ENCODE measurements at places on chromosomes 11 and 22. TPM values are rescaled to one million over a fixed set of nuclear protein-coding genes. Genes with fewer than 3 reads are reported as not detected.

DNA sequence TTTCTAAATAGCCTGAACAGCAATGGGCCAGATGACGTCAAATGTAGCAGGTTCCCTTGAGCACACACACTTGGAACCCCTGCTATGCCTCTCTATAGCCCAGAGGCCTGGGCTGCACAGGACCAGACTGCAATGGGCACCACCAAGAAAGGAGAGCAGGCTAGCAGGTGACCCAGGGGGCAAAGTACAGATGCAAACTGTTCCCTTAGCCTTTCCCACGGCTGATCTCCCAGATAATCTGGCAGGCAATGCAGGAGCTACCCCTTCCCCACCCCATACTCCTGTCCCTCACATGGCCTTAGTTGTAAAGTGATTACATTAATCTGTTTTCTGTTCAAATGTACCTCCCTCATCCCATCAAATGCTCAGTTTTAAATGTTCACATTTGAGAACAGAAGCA lies 41.3 kb downstream of the SMCO4 start:
- H3K4me1 ChIP-seq: no peaks in the 10 kb centered on the region
- H3K4me3 ChIP-seq: no peak overlapping the region
- H3K27ac ChIP-seq: no peak overlapping the region
- no peaks in the 10 kb centered on the region for H3K27me3 ChIP-seq
- no peaks in the 10 kb centered on the region for H3K36me3 ChIP-seq

DNA sequence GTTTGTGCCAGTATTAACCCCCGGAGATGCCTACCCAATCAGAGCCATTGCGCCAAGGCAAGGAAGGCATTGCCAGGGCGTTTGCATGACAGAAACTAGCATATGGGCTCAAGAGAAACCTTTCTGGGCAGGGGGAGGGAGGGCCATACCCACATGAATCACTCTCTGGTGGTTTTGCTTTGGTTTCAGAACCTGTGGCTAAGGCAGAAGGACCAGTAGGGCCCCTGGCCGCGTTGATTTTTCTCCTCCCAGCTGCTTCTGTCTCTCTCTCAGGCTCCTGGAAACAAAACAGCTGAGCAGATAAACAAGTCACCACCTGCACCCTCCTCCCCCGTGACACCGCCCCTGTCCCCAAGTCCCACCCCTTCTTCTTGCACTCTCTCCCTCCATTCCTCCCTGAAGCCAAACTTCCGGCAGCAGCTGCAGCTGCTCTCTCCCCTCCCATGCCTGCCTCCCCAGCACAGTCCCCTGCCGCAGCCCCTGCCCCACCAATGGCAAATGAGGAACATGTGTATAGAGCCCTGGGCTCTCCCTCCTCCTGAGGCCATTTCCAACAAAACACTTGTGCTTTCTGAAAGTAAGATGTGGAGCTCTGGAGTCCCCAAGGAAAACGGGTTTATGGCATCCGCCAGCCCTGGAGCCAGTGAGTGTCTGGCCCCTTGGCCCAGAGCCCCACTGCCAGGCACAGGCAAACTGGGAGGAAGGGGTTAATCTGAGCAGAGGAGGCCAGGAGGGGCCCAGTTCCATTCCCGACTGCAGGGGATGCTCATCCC lies 39.0 kb upstream of the ADA2 start:
- no peaks in the 10 kb centered on the region for H3K36me3 ChIP-seq
- H3K27me3 ChIP-seq: no peaks in the 10 kb centered on the region
- peaks cover 32% of the 10 kb centered on the region for H3K4me1 ChIP-seq
- DNase-seq: peak; percentile 88

Gene DEFB131B
- total RNA-seq: not detected

GRCh38 chr22:44464000-44464399 lies 34.0 kb downstream of the RTL6 start:
- DNase-seq: no peak
- no peak overlapping the region for H3K4me3 ChIP-seq
- peaks cover 3% of the 10 kb centered on the region for H3K4me1 ChIP-seq
- H3K27me3 ChIP-seq: no peaks in the 10 kb centered on the region
- H3K36me3 ChIP-seq: no peaks in the 10 kb centered on the region

- peaks cover 82% of the 10 kb centered on the region for H3K36me3 ChIP-seq
- DNase-seq: no peak
- no peaks in the 10 kb centered on the region for H3K27me3 ChIP-seq
- H3K4me3 ChIP-seq: no peak within 1 kb of the TSS
These were observed at the start of gene PTPRCAP for GRCh38 chr11:67437082-67437808. TSS of gene PTPRCAP (minus strand) at chr11:67437682. CDS start at chr11:67437619, 63 bp downstream.

GRCh38 chr11:44955015-44955738 lies 4.5 kb upstream of the TP53I11 start:
- H3K4me1 ChIP-seq: no peaks in the 10 kb centered on the region
- H3K4me3 ChIP-seq: no peak overlapping the region
- H3K27ac ChIP-seq: no peak overlapping the region
- peaks cover 9% of the 10 kb centered on the region for H3K27me3 ChIP-seq
- peak; percentile 73 for DNase-seq
- H3K36me3 ChIP-seq: no peaks in the 10 kb centered on the region

- no peak overlapping the region for H3K27ac ChIP-seq
- H3K4me3 ChIP-seq: no peak overlapping the region
- no peaks in the 10 kb centered on the region for H3K27me3 ChIP-seq
- no peaks in the 10 kb centered on the region for H3K4me1 ChIP-seq
- no peak for DNase-seq
These were observed 102.1 kb downstream of the RPS6KA4 start for GRCh38 chr11:64461081-64461480.

Gene RIN1
- total RNA-seq: 5.7 TPM

Gene ARHGAP42
- 4.8 TPM for total RNA-seq

GRCh38 chr22:20749453-20749852 lies 24.5 kb upstream of the SERPIND1 start:
- H3K27me3 ChIP-seq: no peaks in the 10 kb centered on the region
- DNase-seq: no peak
- H3K4me1 ChIP-seq: peaks cover 13% of the 10 kb centered on the region

GRCh38 chr11:14045417-14045816 lies 82.9 kb downstream of the SPON1 start:
- H3K36me3 ChIP-seq: no peaks in the 10 kb centered on the region
- H3K27ac ChIP-seq: no peak overlapping the region
- no peaks in the 10 kb centered on the region for H3K27me3 ChIP-seq
- DNase-seq: no peak
- no peaks in the 10 kb centered on the region for H3K4me1 ChIP-seq
- H3K4me3 ChIP-seq: no peak overlapping the region

GRCh38 chr11:4044976-4045646 lies 49.5 kb upstream of the RRM1 start:
- no peak overlapping the region for H3K4me3 ChIP-seq
- peak overlapping the region; percentile 89 for H3K27ac ChIP-seq
- peaks cover 53% of the 10 kb centered on the region for H3K4me1 ChIP-seq
- H3K27me3 ChIP-seq: no peaks in the 10 kb centered on the region
- no peak for DNase-seq
- no peaks in the 10 kb centered on the region for H3K36me3 ChIP-seq

- peaks cover 46% of the 10 kb centered on the region for H3K4me1 ChIP-seq
- H3K27ac ChIP-seq: no peak overlapping the region
- peak; percentile 78 for DNase-seq
- H3K36me3 ChIP-seq: no peaks in the 10 kb centered on the region
- H3K4me3 ChIP-seq: no peak overlapping the region
These were observed 66.8 kb downstream of the FEZ1 start for GRCh38 chr11:125429174-125429707.

- peaks cover 9% of the 10 kb centered on the region for H3K36me3 ChIP-seq
- H3K4me1 ChIP-seq: no peaks in the 10 kb centered on the region
- H3K4me3 ChIP-seq: no peak overlapping the region
- no peak for DNase-seq
These were observed 29.1 kb downstream of the ALG8 start for GRCh38 chr11:78110351-78110750.

DNA sequence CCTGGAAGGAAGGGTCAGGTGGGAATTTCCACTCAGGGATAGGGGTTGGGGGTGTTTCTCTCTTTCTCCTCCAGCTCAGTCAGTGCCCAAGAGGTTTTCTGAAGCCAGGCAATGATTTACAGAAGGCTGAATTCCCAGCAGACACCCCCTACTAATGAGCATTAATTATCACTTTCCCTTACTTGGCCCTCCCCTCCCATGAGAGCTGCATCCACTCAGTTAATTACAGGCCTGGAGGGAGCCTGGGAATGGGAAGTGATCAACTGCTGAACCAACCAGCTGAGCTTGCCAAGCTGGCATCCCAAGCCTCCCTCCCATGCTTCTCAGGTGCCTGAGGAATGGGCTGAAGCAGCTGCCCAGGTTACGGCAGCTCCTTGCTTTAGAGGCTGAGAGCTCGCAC lies 992 bp downstream of the LGALS12 start:
- H3K4me3 ChIP-seq: no peak overlapping the region
- DNase-seq: no peak
- no peak overlapping the region for H3K27ac ChIP-seq
- peaks cover 18% of the 10 kb centered on the region for H3K4me1 ChIP-seq

- H3K4me3 ChIP-seq: no peak overlapping the region
- H3K27me3 ChIP-seq: no peaks in the 10 kb centered on the region
- H3K4me1 ChIP-seq: no peaks in the 10 kb centered on the region
- peak overlapping the region; percentile 1 for H3K27ac ChIP-seq
- H3K36me3 ChIP-seq: peaks cover 2% of the 10 kb centered on the region
These were observed 77.9 kb downstream of the BTBD10 start for GRCh38 chr11:13384908-13385640.

Gene LRRN4CL
- 3.0 TPM for total RNA-seq

- no peaks in the 10 kb centered on the region for H3K36me3 ChIP-seq
- H3K4me1 ChIP-seq: no peaks in the 10 kb centered on the region
- peak; percentile 11 for DNase-seq
- H3K4me3 ChIP-seq: no peak overlapping the region
- H3K27ac ChIP-seq: no peak overlapping the region
These were observed 125.7 kb downstream of the KCNQ1OT1 start for GRCh38 chr11:2574043-2574552.

DNA sequence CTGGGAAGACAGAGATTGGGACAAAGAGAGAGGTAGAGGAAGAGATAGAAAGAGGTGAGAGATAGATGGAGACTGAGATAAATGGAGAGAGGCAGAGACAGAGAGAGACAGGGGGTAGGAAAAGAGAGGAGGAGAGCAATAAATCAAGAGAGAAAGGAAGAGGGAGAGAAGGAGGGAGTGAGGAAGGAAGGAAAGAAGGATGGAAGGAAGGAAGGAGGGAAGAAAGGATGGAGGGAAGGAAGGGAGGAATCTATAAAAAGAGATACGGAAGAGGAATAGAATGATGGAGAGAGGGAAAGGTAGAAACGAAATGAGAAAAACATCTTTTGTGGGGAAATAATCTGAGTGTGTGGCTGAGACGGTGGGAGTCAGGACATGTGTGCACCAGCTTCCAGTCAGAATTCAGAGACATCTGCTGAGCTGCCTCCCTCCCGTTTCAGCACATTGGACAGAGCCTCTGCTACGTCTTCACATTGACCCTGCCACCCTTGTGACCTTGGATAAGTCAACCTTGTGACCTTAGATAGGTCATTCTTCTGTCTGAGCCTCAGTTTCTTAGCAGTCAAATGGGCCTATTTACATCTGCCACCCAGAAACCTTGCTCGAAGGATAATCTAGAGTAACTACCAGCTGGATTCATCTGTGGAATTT lies 417.8 kb downstream of the MIAT start:
- peaks cover 13% of the 10 kb centered on the region for H3K27me3 ChIP-seq
- no peaks in the 10 kb centered on the region for H3K4me1 ChIP-seq
- H3K36me3 ChIP-seq: no peaks in the 10 kb centered on the region
- H3K4me3 ChIP-seq: no peak overlapping the region

DNA sequence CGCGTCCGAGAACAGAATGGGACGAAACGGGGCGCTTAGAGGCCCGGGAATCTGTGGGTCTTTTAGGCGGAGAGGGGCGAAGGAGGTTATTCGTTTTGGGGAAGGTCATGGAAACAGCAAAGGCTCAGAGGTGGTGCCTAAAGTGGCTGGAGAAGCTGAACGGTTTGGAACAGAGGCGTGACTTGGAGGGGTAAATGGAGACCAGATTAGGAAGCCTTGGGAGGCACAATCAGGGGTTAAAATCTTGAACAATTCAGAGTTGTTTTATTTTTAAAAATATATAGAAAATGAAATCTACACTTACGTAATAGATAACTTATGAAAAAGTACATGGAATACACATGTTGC lies 247 bp upstream of the PLAAT5 start:
- H3K27ac ChIP-seq: no peak overlapping the region
- H3K4me3 ChIP-seq: peak overlapping the region; percentile 61
- H3K27me3 ChIP-seq: peaks cover 37% of the 10 kb centered on the region

- peaks cover 8% of the 10 kb centered on the region for H3K27me3 ChIP-seq
- peak; percentile 75 for DNase-seq
- H3K4me3 ChIP-seq: no peak overlapping the region
These were observed 22.4 kb upstream of the APOBEC3A start for GRCh38 chr22:38935023-38935422.

DNA sequence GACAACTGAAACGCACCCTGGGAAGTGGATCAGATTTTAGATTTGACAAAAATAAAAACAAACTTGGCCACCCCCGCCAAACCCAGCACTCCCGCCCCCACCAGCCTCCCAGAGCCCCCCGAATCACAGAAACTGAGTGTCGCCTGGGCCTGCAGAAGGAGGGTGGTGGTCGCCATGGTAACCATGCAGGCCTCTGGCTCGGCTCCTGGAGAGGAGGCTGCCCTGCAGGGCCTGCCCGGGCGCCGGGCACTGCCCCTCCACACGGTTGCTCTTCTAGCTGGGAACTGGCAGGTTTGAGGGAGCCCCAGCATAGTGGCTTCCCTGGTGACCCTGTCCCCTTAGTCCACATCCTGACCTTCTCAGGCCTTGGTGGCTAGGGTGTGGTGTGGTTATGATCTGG lies 19.3 kb downstream of the CACNA1I start:
- H3K4me1 ChIP-seq: no peaks in the 10 kb centered on the region
- no peak overlapping the region for H3K4me3 ChIP-seq
- no peak for DNase-seq
- H3K27ac ChIP-seq: no peak overlapping the region
- peaks cover 29% of the 10 kb centered on the region for H3K27me3 ChIP-seq
